NCI-H1092 (cell line): ENCODE measurements at places on chromosomes 1 and 21.
A peak's percentile ranks its signal among the peaks of the same experiment; 100 is the strongest.

GRCh38 chr1:57272150-57272549 lies 151.7 kb downstream of the DAB1 start:
- DNase-seq, result no peak

GRCh38 chr1:179632868-179633267 lies 41.2 kb downstream of the TDRD5 start:
- no peak for DNase-seq

GRCh38 chr1:11134251-11134897 lies 34.7 kb upstream of the EXOSC10 start:
- peak; percentile 31 for DNase-seq

- no peak for DNase-seq
Measured at GRCh38 chr1:109160071-109160840, 46.3 kb downstream of the ELAPOR1 start.

DNA sequence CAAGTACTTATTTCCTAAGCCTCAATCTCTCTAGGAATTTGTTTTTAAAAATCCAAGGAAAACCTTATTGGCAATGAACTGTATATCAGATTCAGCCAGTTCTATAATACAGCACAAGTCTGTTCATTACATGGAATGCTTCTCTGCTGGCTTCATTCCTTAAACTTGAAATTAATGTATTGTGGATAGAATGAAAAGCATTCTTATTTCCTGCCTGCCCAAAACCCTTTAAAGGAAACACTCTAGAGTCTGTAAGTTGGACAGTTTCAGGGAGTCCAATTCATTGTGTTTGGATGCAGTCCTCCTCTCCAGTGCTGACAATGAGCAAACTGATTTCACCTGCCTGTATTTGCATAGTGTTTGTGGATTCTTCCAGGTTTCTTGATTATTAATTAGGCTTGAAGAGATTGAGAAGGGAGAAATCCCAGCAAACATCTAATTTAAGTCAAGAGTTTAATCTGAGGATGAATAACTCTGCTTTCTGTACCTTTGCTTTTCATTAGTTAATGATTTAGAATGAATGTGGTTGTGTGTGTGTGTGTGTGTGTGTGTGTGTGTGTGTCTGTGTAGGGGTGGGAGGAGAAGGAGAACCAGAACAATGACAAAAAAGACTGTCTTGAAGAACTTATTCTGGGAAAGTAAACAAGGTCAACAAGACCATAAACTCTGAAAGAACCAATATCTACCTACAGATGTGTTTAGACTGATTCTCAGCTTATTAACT lies 61.2 kb downstream of the CACHD1 start:
- DNase-seq, result no peak
